ENCODE measurements at places on chromosomes 6 and 20. TPM values are rescaled to one million over a fixed set of nuclear protein-coding genes. Genes with fewer than 3 reads are reported as not detected.
A peak's percentile ranks its signal among the peaks of the same experiment; 100 is the strongest.

- peaks cover 11% of the 10 kb centered on the region for H3K4me1 ChIP-seq
- H3K4me3 ChIP-seq, result no peak overlapping the region
- no peaks in the 10 kb centered on the region for H3K36me3 ChIP-seq
- H3K27me3 ChIP-seq, result no peaks in the 10 kb centered on the region
Observed at GRCh38 chr6:148857798-148858390, 111.1 kb downstream of the UST start.

DNA sequence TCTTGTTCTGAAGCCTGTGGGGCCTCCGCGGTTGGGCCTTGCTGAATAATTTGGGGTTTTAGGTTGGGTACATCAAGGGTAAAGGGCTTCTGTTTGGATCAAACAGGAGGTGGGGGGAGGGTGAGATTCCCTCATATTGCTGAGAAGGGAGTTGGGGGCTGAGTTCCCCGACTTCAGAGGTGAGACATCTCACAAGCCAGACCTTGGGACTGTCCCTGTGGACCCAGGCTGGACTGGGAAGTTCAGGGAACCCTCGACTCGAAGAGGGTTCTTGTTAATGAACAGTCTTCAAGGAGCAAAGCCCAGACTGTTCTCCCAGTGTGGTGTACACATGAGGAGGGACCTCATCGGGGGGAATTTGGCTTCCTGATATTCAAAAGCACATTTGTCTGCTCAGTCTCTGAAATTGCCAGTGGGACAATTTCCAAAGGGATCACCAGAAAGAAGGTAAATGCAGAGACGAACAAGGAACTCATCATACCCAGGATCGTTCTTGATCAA lies 118.5 kb downstream of the SYCP2 start:
- no peaks in the 10 kb centered on the region for H3K36me3 ChIP-seq
- peak; percentile 59 for DNase-seq
- no peak overlapping the region for H3K4me3 ChIP-seq
- H3K27ac ChIP-seq, result no peak overlapping the region

DNA sequence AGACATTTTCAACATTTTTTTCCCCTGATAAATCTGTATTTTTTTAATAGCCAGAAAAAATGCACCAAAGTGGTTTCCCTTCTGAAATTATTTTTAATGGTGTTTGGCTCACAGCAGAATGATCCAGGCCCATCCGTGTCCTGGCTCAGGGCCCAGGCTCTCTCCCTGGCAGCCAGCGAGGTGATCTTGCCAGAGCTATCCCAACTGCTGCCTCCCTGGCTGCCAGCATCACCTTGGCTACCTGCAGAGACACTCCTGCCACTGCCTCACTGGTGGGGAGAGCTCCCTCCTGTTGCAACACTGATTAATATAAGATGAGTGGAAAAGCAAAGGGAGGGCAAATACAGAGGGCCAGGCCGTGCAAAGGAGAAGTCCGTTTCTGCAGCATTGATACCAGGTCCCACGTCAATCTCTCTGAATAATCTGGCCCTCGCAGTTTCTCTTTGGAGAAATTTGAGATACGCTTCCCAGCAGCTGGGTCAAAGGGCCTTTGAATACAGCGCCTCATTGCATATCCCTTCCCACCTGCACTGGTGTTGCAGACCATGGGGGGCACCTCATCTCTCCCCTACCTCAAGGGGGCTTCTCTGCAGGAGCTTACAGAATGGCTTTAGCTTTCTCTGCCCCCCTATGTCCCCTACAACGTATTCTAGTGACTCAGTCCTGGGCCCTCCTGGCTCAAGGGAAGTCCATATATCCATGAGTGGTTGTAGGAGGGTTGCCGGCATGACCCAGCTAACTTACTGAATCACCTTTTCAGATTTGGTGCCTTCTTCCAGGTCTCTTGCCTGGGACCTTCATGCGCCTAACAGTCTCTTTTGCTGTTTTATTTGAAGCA lies 12.8 kb upstream of the DSTN start:
- H3K4me3 ChIP-seq, result peak overlapping the region; percentile 73
- H3K36me3 ChIP-seq, result no peaks in the 10 kb centered on the region
- no peaks in the 10 kb centered on the region for H3K27me3 ChIP-seq
- no peak for DNase-seq
- H3K4me1 ChIP-seq, result peaks cover 63% of the 10 kb centered on the region
- peak overlapping the region; percentile 99 for H3K27ac ChIP-seq

GRCh38 chr6:162710419-162710818 lies 17.1 kb downstream of the PRKN start:
- no peak for DNase-seq
- no peak overlapping the region for H3K4me3 ChIP-seq
- H3K27ac ChIP-seq, result no peak overlapping the region

DNA sequence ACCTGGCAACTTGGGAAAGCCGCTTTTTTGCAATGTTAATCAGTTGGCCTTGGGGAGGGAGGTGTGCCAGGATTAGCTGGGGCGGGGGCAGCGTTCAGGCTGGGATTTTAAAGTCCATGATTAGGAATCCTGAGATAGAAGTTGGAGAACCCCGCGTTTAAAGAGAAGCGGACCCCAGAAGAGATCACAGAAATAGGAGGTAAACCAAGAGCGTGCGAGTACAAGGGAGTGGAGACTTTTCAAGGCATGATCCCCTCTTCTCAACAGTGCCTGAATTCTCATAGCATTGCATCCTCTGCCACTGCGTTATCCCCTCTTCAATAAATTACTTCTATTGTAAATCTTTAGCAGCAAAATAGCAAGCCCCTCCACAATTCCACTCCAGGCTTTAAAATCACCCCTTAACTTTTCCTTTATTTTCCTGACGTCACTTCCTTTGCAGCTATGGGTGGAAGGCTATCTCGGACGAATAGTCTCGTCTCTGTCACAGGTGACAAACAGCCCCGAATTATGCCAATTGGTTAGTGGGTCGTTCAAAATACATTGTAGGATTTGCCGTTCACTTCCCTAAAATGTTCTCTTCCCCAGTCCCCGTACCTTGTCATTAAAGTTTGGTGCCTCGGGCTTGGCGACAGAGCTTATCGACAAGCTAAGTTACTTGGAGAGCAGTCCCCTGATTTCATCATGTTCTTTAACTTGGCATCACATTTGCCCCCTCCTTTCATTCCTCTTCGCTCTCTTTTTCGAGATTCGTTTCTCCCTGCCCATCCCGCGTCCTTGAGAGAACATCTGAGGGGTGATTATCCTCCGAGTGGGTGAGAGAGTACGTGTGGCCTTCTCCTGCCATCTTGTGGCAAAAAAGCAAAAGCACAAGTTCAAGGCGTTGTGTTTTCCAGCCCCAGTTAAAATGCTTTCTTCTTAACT lies 17.1 kb downstream of the OR2B2 start:
- no peak overlapping the region for H3K4me3 ChIP-seq
- peaks cover 29% of the 10 kb centered on the region for H3K4me1 ChIP-seq
- DNase-seq, result no peak
- H3K27me3 ChIP-seq, result no peaks in the 10 kb centered on the region

DNA sequence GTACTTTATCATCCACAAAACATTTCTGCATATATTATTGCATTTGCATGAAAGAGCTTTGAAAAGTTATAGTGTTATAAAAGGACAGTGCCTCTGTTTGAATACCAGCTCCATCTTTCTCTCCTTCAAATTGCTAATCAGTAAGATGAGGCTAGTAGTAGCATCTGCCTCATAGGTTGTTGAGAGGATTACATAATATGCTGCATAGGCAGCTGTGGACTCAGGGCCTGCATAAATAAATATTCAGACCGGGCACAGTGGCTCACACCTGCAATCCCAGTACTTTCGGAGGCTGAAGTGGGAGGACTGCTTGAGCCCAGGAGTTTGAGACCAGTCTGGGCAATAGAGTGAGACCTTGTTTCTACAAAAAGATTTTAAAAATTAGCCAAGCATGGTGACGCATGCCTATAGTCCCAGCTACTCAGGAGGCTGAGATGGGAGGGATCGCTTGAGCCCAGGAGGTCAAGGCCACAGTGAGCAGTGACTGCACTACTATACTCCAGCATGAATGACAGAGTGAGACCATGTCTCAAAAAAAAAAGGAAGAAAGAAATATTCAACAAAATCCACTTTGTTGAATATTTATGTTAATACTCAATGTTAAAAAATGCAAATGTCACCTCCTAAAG lies 18.3 kb upstream of the SEC63 start:
- H3K36me3 ChIP-seq, result no peaks in the 10 kb centered on the region
- H3K27ac ChIP-seq, result no peak overlapping the region
- no peak overlapping the region for H3K4me3 ChIP-seq
- H3K4me1 ChIP-seq, result no peaks in the 10 kb centered on the region
- H3K27me3 ChIP-seq, result peaks cover 30% of the 10 kb centered on the region
- DNase-seq, result no peak

- peaks cover 32% of the 10 kb centered on the region for H3K4me1 ChIP-seq
- no peaks in the 10 kb centered on the region for H3K36me3 ChIP-seq
- H3K4me3 ChIP-seq, result no peak overlapping the region
- no peak for DNase-seq
Observed at GRCh38 chr20:44471481-44471882, 4.2 kb upstream of the TTPAL start.

DNA sequence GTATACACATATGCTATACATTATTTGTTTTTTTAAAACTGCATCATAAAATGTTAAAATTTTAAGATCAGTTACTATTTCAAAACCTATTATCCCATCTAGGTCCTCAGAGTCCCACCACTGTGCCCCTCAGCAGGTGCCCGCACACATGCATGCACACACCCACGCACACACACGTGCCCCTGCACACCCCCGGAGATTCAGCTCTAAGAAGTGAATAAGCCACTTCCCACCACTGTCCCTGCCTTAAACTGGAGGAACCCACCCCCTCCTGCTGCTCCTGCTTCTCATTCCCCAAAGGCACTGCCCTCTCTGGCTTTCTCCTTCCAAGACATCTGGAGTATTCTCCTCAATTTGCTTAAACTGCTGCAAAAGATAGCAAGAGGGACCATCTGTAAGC lies 5.4 kb upstream of the FAM210B start:
- no peak overlapping the region for H3K27ac ChIP-seq
- peaks cover 46% of the 10 kb centered on the region for H3K27me3 ChIP-seq
- no peak for DNase-seq

DNA sequence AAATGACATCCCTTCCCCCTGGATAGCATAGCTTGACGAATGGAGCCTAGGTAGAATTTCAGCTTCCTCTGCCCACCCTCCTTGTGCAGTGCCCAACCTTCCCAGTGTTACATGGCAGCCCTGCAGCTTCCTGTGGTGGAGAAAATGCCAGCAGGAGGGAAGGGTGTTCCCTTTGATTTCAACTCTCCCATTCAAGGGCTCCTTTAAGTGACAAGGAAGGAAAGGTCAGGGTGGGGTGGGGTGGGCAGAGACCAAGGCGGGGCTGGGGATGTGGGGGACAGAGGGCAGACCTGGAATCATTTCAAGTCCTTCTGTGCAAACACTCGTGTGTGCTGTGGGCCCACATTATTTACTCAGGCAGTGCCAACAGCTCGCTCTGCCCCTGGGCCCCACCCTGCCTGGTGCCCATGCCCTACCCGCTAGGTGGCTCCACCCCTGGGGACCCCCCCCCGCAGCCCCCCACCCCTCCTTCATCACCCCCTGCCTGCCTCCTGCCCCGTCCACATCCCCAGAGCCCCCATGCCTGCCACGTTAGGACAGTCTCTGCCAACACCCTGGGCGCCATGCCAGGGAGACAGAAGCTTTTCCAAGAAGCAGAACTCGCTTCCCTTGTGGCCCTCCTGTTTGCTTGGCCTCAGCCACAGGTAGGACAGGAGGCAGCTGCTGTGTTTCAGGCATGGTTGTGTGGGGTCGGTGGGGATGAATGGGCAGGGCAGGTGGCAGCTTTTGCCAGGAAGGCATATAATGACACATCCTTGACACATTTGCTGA lies 9.4 kb downstream of the SPDEF start:
- H3K27ac ChIP-seq, result no peak overlapping the region
- H3K4me3 ChIP-seq, result no peak overlapping the region
- no peaks in the 10 kb centered on the region for H3K27me3 ChIP-seq
- no peak for DNase-seq
- peaks cover 15% of the 10 kb centered on the region for H3K4me1 ChIP-seq
- no peaks in the 10 kb centered on the region for H3K36me3 ChIP-seq

DNA sequence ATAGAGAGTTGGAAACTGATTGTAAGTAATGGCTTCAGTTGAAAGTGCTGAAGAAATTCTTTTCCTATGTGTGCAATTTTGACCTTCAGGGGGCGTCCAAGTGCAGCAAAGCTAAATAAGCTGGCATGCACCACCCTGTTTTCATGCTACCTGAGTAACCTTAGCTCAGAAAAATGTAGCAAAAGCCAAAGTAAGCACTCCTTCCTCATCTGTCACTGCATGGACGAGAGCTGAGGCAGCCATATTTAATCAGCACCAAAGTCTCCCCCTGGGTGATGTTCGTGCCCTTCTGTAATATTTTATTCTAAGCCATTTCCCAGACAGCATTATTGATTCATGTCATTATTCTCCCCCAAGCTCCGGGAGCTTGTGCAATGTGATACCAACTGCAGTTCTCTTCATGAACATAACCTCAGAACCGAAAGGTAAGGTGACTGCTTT lies 123.1 kb downstream of the RPS12 start:
- H3K4me1 ChIP-seq, result peaks cover 16% of the 10 kb centered on the region
- no peak for DNase-seq
- no peaks in the 10 kb centered on the region for H3K36me3 ChIP-seq
- no peak overlapping the region for H3K27ac ChIP-seq
- peaks cover 2% of the 10 kb centered on the region for H3K27me3 ChIP-seq

DNA sequence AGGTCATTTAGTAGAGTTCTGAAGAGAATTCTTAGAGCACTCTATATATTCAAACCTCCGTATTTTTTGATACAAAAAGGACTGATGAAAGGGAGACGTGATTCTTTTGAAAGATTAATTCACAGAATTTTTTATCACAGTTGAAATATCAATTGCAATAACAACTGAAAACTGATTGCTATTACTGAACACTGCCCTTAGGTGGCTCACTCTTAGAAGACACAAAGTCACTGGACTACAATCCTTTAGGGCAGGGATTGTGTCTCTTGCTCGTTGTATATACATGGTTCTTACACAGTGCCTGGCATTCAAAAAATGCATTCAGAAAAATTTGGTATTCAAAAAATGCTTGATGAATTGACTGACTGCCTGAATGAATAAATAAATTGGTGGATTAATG lies 17.1 kb upstream of the CALHM6 start:
- no peaks in the 10 kb centered on the region for H3K27me3 ChIP-seq
- no peak for DNase-seq
- H3K4me1 ChIP-seq, result peaks cover 76% of the 10 kb centered on the region
- H3K36me3 ChIP-seq, result peaks cover 4% of the 10 kb centered on the region

- H3K27ac ChIP-seq, result no peak overlapping the region
- H3K36me3 ChIP-seq, result no peaks in the 10 kb centered on the region
- peaks cover 19% of the 10 kb centered on the region for H3K4me1 ChIP-seq
- H3K27me3 ChIP-seq, result no peaks in the 10 kb centered on the region
Observed at GRCh38 chr6:137830511-137830911, 36.5 kb upstream of the TNFAIP3 start.

DDX43 gene
- total RNA-seq, result not detected

ULBP2 gene
- total RNA-seq, result 2.1 TPM

RIPPLY2 gene
- not detected for total RNA-seq

C6orf132 gene
- 4.3 TPM for total RNA-seq

TRAM2 gene
- 320 TPM for total RNA-seq

LHFPL5 gene
- total RNA-seq, result not detected

OR2J3 gene
- total RNA-seq, result not detected

SRMS gene
- not detected for total RNA-seq
